ENCODE measurements at places on chromosomes 5 and 9.

DNA sequence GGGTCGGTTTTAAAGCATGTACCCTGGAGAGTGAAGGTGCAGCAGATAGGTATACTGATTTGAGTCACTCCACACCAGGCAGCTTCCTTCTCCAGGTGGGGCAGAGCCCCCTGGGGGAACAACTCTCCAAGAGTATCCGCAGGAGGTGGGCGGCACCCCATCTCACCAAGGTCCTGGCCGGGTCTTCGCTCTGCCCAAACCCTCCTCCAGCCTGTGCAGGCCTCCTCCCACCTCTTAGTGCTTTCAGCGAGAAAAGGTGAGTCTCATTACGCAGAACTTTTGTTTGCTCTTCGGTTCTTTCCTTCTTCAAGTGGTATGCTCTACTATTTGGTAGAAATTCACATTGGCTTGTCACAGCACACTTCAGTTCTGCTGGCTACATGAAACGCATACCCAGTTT, 13.7 kb downstream of the SPACA9 start:
- no peak for DNase-seq

GRCh38 chr9:111298731-111299598, 31.1 kb downstream of the OR2K2 start:
- DNase-seq, result no peak

- DNase-seq, result no peak
Observed at GRCh38 chr5:107766439-107766838, 95.7 kb upstream of the EFNA5 start.

GRCh38 chr9:13975611-13976290, 338.2 kb downstream of the NFIB start:
- DNase-seq, result no peak

GRCh38 chr5:173625673-173626504, 9.4 kb upstream of the BOD1 start:
- no peak for DNase-seq

DNA sequence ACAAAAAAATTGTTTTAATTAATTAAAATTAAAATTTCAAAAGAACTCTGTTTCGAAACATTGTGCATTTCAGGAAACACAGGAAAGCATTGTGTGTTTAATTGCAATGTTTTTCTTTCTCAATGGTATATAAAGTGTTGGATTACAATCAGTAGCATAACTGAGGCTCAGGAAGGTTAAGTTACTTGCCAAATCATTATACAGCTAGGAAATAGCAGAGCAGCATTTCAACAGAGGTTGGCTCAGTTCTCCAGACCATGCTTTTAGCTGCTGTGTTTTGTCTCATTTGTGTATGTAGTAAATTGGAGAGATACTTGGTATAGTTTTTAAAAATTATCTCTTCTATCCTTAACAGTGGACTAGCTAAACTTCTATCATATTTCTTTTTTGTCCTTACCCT, 30.0 kb upstream of the CAMLG start:
- DNase-seq, result no peak

DNA sequence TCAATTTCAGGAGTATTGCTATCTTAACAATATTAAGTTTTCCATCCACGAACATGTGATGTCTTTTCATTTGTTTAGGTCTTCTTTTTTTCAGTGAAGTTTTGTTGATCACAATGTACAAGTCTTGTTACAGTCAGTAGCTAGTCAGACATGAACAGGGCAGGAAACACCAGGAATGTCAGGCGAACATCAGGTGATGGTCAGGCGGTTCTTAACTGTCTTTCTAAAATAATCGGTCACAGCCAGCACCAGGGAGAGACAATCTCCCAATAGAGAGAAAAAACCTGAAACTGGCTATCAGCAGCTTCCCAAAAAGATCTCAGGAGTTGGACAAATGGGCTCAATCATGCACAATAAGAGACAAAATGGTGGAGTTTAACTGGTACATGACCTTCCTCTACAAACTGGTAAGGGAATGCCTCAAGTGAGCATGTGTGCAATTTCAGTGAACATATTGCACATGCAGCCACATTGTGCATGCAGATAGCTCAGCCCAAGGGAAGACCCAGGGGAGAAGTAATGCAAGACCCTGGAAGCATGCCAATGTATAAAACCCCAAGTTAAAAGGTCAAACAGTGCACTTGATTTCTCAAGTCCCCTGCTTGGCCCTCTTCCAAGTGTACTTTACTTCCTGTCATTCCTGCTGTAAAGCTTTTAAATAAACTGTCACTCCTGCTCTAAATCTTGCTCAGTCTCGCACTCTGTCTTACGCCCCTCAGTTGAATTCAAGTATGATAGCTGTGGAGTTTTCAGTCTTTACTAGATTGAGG, 176.1 kb upstream of the RASEF start:
- DNase-seq, result peak; percentile 39

DNA sequence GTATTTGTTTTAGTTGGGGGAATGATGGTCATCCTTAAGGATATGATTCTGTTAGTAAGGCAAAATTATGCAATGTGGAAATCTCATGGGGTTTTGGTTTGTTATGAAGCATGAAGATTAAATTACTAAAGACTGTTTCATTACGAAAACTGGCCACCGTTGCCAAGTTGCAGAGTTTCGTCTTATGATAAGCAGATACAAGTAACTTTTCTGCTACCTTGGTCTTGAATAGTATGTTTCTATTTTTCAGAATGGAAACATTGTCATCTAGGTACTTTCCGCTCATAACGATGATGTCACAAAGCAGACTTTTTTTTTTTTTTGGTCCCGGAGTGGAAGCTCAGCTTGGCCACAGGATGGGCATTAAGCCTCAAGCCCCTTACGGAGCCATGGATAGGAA, 4.2 kb downstream of the CCNI2 start:
- no peak for DNase-seq

- DNase-seq, result no peak
Observed at GRCh38 chr9:134678666-134679443, 37.3 kb downstream of the COL5A1 start.

DNA sequence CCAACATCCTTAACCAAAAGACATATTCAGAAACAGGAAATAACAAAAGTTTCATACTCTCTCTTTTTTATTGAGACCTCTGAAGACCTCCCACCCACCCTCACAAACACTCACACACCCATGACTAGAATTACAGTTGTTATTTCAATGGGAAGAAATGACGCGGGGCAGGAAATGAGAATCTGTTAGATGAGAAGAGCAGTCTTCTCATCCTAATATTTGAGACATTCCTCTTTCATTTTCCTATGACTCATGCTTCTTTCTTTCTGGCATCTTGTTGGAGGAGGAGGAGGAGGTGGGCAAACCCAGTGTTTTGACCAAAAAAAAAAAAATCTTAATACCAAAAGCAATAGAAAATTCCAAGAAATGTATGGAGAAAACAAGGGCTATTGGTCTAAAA, 179.5 kb upstream of the TARS1 start:
- no peak for DNase-seq

GRCh38 chr9:110364451-110364850, 26.8 kb upstream of the TXNDC8 start:
- DNase-seq, result no peak

DNA sequence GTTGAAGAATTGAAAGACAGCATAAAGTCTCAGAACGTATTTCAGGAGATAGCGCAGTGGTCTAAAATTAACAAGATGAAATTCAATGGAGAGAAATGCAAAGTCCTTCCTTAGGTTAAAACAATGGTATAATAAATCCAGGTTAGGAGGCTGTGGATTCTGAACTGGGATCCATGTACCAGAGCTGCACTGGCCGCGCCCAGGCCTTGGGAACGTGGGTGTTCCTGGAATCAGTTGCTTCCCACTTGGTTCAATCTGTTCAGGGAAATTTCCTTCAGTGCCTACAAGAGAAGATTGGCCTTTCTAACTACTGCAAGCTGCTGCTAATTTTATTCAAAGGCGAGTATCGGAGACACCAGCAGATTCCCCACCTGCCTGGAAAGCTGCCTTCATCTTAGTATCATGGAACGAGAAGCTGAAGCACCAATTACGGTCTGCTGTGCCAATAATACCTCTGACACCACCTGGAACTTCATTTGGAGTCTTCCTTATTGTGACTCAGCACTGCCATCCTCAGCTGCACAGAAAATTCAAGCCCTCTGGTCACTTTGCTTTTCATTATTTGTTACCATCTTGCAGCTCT, 14.3 kb upstream of the CTNND2 start:
- no peak for DNase-seq

DNA sequence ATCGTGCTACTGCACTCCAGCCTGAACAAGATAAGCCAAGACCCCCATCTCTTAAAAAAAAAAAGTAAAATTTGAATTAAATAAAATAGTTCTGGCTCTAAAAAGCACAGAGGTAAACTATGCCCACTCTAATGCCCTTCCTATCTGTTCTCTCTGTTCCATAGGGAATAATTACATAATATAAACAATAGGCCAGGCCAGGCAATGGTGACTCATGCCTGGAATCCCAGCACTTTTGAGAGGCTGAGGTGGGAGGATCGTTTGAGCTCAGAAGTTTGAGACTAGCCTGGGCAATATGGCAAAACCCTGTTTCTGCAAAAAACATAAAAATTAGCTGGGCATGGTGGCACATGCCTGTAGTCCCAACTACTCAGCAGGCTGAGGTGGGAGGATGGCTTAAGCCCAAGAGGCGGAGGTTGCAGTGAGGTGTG, 47.4 kb downstream of the MYO10 start:
- no peak for DNase-seq

DNA sequence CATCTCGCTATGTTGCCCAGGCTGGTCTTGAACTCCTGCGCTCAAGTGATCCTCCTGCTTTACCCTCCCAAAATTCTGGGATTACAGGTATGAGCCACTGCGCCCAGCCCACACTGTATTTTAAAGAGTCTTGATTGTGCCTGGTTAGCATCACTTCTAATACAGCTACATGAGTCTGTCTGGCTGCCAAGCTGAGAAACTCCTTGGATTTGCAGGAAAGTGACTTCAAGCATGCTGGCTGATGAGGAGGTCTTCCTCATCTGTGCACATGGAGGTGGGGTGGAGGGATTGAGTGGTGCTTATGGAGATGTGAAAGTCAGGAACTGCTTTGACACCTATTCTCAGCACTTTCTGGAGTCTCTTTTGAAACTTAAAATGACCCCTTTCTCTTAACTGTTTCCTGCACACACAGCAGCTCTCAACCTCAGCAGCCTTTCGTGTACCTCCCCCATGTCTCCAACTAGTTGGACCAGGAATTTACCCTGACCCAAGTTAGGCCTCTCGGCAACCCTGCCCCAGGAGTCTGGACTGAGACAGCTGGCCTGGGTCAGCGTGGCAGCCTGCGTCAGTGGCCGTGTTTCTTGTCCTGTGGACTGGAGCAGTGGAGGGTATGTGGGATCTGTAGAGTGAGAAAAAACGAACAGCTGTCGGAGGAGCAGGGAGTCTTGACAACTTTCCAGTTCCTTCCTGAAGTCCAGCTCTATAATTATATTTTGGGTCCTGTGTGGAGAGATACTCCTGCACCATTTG, 72.5 kb downstream of the ACER2 start:
- DNase-seq, result no peak

- DNase-seq, result no peak
Observed at GRCh38 chr5:118371973-118372831, 616.1 kb downstream of the DTWD2 start.

- DNase-seq, result no peak
Observed at GRCh38 chr5:85293145-85293785, 908.6 kb upstream of the EDIL3 start.

- DNase-seq, result no peak
Observed at GRCh38 chr5:72228960-72229359, 91.1 kb downstream of the MRPS27 start.

DNA sequence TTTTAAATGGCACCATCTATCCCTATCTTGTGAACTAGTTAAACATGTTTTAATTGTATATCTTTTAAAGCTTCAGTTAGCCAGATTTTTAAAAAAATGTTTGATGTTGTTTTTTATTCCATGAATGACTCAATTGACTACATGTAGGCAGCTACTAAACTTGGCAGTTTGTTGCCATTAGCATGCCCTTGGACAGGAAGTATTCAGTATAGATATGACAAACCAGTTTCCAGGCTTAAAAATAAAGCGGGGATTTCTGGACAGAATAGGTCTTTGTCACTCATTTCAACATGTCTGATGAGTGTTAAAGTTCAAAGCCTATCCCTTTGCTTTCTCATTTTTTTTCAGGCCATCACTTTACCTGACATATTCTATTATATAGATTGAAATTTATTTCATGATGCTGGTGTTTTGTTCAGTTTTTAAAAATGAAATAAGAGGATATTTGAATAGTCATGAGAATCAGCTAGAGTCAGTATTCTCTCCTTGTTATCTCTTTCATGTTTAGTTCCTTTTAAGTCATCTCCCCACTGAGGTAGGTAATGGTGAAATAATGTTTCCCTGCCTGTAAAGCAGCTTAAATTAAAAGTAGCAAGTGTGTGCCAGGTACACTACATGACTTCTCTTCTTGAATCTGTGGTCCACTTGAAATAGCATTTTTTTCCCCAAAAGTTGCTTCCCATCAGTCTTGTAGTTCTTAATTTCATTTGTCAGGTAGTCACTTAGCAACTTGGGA, 11.9 kb downstream of the TNFAIP8 start:
- DNase-seq, result no peak

DNA sequence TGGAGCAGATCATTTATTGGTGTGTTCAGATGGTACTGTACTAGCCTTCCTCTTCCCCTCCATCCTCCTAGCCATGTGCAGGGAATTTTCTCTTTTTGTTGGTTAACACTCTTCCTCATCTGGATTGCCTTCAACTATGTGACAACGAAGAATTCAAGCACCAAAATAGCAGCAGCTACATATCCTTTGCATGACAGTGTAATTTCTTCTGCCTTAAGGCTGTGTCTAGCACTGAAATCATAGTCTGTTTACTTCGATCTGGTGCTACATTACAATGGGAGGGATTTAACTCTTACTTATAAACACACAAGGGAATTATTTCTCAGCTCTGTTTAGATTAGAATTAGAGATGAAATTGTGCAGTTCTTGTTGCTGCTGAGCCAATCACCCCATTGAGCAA, 260.4 kb downstream of the ARL15 start:
- no peak for DNase-seq

DNA sequence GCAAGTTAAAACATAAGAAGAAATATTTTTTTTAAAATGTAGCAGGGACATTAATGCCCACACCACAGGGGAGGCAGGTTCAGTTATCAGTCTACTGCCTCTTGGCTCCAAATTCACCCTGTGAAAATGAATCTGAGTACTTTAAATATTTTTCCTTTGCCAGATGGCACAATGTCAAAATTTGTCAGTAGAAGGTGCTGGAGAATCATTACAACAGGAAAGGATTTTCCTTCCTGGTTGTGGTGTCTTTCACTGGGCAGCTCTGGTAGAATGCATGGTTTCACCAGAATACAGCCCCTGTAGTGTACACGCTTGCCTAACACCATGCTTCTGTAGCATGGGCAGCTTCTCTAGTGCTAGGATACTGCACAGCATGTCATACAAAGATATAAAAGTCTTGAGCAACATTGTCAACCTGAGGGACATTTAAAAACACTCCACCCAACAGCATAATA, 9.7 kb upstream of the SREK1 start:
- DNase-seq, result no peak

GRCh38 chr5:60505373-60506171, 194.4 kb downstream of the DEPDC1B start:
- no peak for DNase-seq

GRCh38 chr9:738209-738915, 103.1 kb upstream of the DMRT1 start:
- no peak for DNase-seq

GRCh38 chr5:135568923-135569360, 9.8 kb downstream of the CXCL14 start:
- DNase-seq, result no peak

- DNase-seq, result peak; percentile 16
Observed at GRCh38 chr9:100473276-100474081, 530 bp downstream of the TMEFF1 start.

GRCh38 chr5:65327582-65327981, 154.1 kb downstream of the ADAMTS6 start:
- no peak for DNase-seq
